ENCODE measurements at places on chromosomes 4 and X.

DNA sequence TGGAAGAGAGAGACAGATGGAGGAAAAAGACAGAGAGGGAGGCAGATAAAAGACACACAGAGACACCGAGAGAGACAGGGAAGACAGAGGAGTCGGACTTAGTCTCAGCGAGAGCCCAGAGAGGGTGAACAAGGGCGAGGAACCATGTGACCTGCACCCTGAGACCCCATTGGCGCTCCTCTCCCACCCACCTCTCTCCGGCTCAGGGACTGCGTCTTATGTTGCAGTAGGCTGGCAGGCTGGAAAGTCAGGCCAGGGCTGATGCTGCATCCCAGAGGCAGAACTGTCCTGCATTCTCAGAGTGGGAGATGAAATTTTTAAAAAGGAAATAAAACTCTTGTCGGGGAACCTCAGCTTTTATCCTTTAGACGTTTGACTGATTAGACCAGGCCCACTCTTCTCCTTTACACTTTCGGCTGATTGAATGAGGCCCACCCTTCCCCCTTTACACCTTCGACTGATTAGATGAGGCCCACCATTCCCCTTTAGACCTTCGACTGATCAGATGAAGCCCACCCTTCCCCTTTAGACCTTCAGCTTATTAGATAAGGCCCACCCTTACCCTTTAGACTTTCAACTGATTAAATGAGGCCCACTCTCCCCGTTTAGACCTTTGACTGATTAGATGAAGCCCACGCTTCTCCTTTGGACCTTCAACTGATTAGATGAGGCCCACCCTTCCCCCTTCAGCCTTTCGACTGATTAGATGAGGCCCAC is 29.5 kb upstream of the IL3RA start:
- no peak for DNase-seq

DNA sequence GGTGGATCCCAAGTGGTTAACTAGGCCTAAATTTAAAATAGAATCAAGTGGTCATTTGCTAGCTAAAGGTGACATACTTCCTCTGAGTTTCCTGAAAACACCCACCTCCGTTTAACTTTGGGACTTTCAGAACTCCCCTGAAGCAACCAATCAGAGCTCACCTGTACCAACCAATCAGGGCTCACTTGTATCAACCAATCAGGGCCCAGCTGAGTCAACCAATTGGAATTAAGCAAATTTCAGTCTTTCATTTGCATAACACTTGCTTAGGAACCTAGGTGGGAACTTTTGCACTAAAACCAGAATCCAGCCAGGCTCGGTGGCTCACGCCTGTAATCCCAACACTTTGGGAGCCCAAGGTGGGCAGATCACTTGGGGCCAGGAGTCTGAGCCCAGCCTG is 15.9 kb downstream of the GPC4 start:
- DNase-seq: no peak

DNA sequence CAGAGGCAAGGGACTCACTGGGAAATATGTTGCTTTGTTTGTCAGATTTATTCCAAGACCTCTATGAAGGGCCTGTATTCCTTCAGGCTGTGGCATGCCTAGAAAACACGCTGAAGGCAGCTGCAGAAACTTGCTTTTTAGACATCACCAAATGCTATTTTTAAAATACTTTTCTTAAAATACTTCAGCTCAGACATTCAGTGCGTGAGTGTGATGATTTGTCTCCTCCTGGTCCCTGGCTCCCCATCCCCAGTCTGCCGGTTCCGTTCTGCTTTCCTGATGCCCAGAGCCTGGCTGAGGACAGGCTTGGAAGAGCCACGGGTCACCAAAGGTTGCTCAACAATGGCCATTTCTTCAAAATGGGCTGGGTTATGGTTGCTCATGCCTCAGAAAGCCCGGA is 55.0 kb downstream of the PSAPL1 start:
- DNase-seq: no peak

GRCh38 chr4:548976-549375 is 27.1 kb downstream of the TMEM271 start:
- DNase-seq: no peak

- DNase-seq: no peak
These were observed 260.5 kb upstream of the DDX53 start for GRCh38 chrX:22739276-22739675.

DNA sequence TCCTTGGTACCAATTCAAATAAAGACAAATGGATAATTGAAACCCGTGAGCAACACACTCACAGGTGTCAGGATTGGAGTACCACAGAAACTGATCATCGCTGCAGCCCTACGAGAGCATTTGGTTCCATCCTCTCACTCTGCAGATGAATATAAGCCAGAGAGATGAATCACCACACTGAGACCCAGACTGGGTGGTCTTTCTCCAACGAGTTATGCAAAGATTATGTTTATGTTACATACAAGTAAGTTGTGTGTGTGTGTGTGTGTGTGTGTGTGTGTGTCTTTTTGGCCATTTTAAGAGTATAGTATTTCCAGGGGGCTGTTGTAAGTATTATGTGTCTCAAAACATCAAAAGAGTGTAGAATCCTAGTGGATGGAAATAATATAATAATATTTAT is 329.5 kb upstream of the ZFP42 start:
- no peak for DNase-seq

GRCh38 chrX:19805046-19805690 is 82.2 kb downstream of the SH3KBP1 start:
- no peak for DNase-seq

DNA sequence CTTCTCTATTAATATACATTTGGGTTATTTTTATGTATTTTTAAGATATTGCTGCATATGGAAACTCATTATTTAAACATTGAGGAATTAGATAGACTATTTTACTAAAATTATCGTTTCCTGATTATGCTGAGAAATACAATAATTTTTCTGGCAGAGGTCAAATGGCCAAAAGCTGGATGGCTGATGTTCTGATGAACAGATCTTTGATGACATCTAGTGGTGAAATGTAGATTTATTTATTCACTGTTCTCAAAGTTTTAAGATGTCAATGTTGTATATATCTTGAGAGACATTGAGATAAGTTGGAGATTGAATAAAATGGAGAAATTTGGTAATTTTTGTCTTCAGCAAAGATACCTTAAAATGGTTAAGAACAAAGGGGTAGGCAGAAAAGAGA is 96.2 kb downstream of the UGT8 start:
- no peak for DNase-seq

- no peak for DNase-seq
These were observed 41.9 kb upstream of the PARM1 start for GRCh38 chr4:74891037-74891436.

GRCh38 chr4:34771632-34772031 is 1472.7 kb downstream of the ARAP2 start:
- DNase-seq: no peak

GRCh38 chr4:155906554-155907247 is 3.2 kb downstream of the TDO2 start:
- no peak for DNase-seq

DNA sequence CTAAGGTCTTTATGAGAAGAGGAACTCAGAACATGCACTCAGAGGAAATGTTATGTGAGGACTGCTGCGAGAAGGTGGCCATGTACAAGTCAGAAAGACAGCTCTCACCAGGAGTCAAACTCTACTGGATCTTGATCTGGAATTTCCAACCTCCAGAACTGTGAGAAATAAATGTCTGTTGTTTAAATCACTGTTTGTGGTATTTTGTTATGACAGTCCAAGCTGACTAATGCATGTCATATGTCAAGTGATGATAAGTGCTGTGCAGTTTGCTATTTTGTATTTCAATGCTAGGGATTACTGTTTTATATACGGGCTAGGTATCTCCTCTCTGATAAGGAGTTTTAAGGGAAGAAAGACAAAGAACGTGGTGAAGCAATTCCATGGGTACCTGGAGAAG is 162.3 kb downstream of the CPEB2 start:
- DNase-seq: no peak

DNA sequence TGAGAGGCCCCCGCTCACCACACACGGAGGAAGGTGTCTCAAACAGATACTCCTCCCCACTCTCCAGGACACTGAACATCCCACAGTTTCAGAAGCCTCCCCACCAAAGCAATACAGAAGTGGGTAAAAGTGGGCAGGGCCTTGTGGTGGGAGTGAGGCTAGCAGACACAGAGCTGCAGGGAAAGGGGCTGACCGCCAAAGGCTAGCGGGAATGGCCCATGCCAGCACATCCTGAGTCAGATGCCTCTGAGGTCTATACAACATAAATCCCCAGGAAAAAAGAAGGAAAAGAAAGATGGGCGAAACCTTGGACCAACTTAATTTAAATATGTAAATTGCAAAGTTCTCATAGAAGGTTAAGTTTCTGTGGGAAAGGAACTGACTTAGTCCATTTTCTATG is 21.9 kb upstream of the ARHGAP10 start:
- DNase-seq: no peak

GRCh38 chrX:122500556-122500955 is 683.5 kb upstream of the GRIA3 start:
- DNase-seq: no peak

GRCh38 chr4:96312046-96312685 is 472.3 kb downstream of the PDHA2 start:
- DNase-seq: no peak

DNA sequence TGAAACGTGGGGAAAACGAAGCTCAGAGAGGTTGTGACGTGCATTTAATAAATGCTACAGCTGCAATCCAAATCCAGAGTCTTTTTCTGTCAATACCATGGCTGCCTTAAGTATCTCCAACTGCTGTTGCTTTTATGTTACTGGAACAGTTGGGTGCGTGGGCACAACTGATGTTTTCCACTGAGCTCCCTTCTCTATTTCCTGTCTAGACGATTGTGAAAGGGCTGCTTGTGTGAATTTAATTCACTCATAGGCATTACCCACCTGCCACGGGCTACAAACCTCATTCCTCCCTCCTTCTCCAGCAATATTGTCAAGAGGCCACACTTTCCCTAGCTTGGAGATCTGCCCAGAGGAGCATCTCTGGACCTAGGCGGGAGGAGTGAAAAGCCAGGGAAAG is 526.0 kb downstream of the MID1IP1 start:
- peak; percentile 42 for DNase-seq

- no peak for DNase-seq
These were observed 71.3 kb upstream of the ACSL1 start for GRCh38 chr4:184896868-184897715.

GRCh38 chr4:42401171-42401570 is 3.9 kb downstream of the SHISA3 start:
- DNase-seq: no peak

DNA sequence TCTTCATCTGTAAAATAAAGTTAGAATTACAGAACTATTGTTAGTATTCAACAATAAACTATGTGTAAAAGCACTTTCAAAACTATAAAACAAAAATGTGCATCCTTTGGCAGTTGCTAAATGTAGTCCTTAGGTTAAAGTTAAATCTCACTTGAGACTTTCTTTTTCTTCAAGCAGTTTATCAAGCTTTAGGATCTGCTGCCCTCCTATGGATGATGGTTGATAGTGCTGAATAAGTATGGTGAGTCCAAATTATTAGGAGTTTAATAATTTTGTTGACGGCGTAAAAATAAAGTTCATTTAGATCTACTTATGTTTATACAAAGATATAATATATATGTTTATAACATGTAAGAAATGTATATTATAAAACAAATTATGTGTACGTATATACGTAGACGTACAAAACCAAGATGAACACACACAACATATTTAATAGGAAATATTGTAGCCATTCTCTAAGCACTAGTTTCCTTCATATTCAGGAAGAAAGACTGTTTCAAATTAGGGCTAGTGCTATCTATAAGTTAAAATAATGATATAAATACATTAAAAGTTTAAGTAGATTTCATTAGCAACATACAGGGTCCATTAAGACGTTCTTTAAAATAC is 22.3 kb downstream of the UGT2A2 start:
- DNase-seq: no peak

DNA sequence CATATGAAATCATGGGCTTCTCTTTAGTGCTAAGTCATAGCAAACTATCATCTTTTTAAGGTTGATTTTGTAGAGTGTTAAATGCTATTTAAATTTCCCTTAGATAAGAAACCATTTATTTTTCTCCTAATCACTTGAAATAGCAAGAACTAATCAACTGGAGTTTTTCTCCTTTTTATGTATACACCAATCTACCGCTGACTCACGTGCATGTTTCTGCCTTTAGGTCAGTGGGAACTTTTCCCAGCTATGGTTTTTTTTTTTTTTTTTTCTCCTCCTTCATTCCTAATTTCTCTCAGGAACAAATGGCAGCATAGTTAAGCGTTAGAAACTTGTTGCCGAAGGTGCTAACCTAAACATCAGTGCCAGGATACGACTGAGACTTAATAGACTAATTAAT is 176.4 kb downstream of the BMPR1B start:
- no peak for DNase-seq

DNA sequence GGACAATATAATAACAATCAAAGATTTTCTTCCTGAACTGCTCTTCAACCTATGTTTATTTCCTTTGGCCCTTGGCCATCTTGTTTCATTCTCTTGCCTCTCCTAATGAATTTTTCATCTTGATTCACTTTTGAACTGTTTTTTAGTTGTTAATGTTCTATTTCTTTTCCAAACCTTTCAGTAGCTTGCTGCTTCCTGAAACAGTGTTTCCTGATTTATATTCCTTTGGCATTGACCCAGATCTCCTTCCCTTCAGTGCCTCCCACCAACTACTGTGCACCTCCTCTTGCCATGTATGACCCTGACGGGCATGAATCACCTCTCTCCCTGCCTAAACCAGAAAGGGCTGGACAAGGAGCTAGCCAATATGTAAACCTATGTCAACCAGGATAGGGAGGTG is 25.6 kb upstream of the SPP1 start:
- no peak for DNase-seq

GRCh38 chr4:36722986-36723385 is 441.6 kb downstream of the DTHD1 start:
- DNase-seq: no peak

GRCh38 chr4:30538794-30539193 is 181.4 kb upstream of the PCDH7 start:
- DNase-seq: no peak

- DNase-seq: no peak
These were observed 9.2 kb upstream of the SORCS2 start for GRCh38 chr4:7183161-7183560.

DNA sequence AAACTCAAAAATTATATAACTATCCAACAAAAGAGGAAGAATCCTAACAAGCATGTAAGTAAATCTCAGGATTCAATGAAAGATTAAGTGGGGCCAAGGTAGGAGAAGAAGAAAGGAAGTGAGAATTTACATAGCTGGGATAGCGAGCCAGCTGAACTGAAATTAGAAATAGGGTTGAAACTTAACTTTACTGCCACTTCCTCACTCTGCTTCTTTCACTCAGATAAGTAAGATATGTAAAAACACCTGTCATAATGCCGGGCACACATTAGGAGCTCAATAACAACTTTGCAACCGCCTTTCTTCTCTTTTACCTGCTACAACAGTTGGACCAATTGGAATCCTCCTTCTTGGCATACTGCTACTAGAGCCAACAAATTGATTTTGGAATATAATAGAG is 129.4 kb downstream of the CNKSR2 start:
- no peak for DNase-seq
